H1 (cell line): ENCODE measurements at places on chromosomes 7 and 10. TPM values are rescaled to one million over a fixed set of nuclear protein-coding genes. Genes with fewer than 3 reads are reported as not detected.

DNA sequence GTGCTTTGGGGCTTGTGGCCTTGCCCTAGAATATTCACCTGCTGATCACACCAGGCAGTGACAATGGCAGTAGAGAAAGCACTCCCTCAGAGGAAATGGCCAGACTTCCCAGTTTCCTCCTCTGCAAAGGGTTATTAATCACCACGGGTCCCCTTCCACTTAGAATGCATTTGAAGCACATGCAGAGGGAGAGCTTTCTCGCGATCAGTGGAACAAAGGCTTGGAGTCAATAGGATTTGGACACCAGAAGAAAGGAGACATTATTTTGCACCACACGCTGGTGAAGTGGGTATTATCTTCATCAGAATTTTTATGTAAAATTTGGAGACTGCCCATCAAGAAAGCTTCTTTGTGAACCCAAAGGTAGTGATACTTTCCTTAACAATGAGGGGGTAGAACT, 35.4 kb upstream of the INHBA start:
- DNase-seq: no peak

DNA sequence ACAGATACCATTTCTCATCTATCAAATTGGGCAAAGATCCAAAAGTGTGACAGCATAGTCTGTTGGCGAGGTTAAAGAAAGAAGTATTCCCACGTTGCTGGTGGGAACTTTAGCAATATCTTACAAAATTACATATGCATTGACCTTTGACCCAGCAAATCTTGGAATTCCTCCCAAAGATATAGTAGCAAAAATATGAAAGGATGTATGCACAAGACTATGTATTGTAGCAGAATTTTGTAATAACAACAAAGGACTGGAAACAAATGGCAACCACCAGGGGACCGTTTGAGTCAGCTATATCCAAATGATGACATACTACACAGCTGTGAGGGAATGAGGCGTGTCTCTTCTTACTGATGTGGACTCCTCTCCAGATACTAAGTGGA, 50.2 kb downstream of the KCNH2 start:
- DNase-seq: no peak

DNA sequence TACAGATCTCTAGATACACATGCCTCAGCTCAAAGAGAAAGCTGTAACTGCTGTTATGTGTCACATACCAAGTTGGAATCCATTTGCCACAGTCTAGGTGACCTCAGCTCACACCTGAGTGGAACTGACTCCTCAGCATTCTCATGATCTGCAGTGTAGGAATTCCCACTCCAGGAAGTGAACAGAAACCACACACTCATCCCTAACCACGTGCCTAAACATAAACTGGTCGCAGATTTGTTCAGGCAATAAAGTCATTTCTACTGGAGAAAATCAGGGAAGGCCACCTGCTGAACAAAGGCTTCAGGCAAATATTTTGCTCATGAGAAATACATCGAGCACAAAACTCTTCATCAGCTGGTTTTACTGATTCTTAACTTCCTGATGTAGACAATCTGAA, 23.0 kb upstream of the ZMYND11 start:
- DNase-seq: no peak

DNA sequence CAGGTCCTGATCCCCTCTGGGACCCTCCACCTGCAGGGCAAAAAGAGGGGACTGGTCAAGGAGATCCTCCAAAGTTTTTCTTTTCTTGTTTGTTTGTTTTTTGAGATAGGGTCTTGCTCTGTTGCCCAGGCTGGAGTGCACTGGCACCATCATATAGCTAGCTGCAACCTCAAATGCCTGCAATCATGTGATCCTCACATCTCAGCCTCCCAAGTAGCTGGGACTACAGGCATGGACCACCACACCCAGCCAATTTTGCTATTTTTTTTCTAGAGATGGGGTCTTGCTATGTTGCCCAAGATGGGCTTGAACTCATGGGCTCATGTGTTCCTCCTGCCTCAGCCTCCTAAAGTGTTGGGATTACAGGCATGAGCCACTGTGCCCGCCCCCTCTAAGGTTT, 41.0 kb downstream of the EPHB4 start:
- DNase-seq: no peak

- no peak for DNase-seq
Measured at GRCh38 chr7:102012941-102013461, 195.6 kb downstream of the CUX1 start.

- DNase-seq: no peak
Measured at GRCh38 chr7:37683246-37684120, at the start of gene GPR141. TSS of gene GPR141 (plus strand) at chr7:37683766. CDS start at chr7:37740394, 56,628 bp downstream.

- no peak for DNase-seq
Measured at GRCh38 chr7:24828891-24829661, 71.8 kb upstream of the GSDME start.

- DNase-seq: no peak
Measured at GRCh38 chr10:69096045-69096444, 8.1 kb downstream of the SRGN start.

DNA sequence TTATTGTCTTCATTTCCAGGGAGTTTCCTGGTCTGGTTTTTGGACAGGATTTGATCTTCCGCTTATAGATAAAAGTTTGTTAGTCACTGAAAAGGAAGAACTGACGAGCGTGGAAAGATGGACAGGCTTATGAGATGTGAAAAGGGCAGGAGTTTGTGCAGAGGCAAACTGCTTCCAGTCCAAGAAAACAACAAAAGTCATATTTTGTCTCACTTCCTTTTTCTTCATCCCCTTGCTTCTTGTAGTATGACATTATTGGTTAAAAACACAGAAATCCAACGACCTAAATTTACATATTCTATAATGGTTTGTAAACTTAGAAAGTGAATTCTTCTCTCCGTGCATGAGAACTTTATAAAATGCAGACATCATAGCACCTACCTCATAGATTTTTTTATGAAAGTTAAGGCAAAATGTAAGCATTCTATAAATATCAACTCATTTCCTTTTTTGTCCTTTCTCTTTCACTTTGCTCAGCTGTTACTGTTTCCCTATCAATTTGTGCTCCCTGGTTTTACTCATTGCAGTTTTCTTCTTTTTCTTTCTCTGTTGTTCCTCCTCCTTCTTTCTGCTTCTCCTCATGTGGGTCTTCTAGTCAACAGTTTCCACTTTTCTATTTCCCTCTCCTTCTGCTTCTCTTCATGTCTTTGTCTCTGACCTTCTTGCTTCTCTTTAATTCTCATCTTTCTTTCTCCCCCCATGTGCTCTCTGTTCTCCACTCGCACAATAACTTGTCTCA, 370.2 kb downstream of the ARL4A start:
- no peak for DNase-seq

- DNase-seq: no peak
Measured at GRCh38 chr7:114921631-114922025, 266 bp upstream of the MDFIC start.

GRCh38 chr7:150968734-150969372, 9.3 kb downstream of the KCNH2 start:
- no peak for DNase-seq

DNA sequence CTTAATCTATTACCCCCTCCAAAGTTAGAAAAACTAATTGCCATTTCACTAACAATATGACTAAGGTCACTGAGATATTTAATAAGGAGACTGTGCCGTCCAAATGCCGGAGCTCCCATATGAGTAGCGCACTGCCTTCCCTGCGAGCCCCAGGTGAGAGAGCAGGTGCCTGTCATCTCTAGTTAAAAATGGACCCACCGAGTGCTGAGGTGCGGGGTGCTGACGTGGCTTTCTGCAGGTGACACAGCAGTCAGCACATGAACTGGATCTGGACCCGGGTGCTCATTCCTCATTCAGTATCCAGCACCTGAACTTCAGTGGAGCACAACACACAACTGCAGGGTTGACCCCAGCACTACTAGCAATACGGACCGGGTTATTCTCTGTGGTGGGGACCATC, 138.0 kb upstream of the NPS start:
- DNase-seq: no peak

Gene GGCT
- total RNA-seq: 125 and 129 TPM in 2 replicates

Gene C10orf143
- total RNA-seq: 1.3 and 2.0 TPM in 2 replicates

Gene CAMK2B
- 0.15 and 0.17 TPM in 2 replicates for total RNA-seq

Gene TSPAN15
- 9.7 and 11.6 TPM in 2 replicates for total RNA-seq

Gene NODAL
- total RNA-seq: 6.3 and 7.3 TPM in 2 replicates

Gene NPVF
- not detected in 2 replicates for total RNA-seq
